ENCODE measurements at places on chromosomes 2 and 18. TPM values are rescaled to one million over a fixed set of nuclear protein-coding genes. Genes with fewer than 3 reads are reported as not detected.

DNA sequence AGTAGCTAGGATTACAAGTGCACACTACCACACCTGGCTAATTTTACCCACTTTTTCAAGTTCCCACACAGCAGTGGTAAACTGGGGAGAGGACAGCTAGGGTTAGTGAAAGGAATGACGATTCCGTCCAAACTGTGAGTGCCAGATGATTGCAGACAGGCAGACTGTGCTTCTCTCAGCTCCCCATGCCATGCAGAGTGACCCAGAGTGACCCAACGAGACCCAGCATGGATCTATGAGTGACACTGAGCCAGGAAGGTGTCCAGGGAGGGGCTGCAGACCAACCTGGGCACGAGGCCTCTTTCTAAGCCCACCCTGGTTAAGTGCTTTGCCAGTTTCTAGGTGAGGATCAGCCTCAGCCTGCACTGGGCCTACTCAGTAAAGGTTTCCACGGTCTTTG is 7.7 kb upstream of the KLF11 start:
- DNase-seq, result no peak

DNA sequence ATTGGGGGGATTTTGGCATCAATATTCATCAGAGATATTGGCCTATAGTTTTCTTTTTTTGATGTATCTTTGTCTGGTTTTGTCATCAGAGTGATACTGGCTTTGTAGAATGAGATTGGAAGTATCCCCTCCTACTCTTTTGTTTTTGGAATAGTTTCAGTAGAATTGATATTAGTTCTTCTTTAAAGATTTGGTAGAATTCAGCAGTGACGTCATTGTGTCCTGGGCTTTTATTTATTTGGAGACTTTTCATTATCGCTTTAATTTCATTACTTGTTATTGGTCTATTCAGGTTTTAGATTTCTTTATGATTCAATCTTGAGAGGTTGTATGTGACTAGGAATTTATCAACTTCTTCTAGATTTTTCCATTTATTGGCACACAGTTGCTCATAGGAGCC is 825.5 kb upstream of the NXPH2 start:
- no peak for DNase-seq

DNA sequence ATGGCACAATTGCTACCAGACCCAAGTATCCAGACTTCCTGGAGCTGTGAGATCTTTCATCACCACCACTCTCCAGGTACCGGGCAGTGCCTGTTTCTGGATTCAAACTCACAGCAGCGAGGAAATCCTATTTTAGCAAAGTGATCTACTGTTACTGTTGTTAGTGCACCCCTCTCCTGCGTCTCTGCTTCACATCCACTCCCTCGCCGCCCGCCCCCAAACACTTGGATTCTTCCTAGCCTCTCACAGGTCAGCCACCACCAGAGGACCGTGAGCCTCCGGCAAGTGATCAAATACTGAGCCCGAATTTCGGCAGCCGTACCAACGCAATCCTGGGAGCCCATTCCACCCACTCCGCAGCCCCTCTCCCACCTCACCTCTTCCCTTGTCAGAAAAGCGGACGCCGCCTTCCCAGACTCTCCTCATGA is 519 bp downstream of the METTL4 start:
- DNase-seq, result peak; percentile 32

DNA sequence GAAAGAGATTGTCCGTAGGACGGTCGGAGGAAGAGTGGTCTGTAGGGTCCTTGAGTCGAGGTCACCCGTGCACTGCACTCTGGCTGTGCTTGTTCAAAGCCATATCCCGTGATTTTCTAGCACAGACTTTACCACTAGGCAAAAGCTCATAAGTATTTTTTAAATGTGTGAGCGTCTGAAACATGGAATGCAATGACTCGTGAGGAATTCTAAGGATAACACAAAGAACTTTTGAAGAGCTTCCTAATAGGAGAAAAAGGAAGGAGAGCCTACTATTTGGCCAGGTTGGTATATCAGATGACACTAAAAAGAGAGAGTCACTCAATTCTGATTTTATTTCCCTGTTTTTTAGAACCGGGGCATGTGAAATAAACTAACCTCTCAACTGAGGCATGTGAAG is 68.3 kb downstream of the CD28 start:
- DNase-seq, result no peak

DNA sequence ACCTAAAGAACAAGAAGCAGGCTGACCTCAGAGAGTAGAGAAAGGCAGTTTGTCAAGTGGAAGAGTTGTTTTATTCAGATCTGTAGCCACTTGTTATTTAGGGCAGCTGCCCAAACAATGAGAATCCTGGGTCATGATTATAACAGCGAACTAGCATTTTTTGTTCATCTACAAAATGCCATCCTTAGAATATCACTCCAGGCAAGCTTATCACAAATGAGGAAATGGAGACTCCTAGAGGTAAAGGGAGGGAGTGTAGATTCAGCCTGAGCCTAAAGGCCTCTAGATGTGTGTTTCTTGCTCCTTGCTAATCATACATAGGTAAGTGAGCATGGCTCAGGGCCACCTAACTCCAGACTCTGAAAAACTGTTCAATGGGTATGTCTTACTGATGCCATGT is 126.1 kb downstream of the HNMT start:
- no peak for DNase-seq

GRCh38 chr18:72871091-72871490 is 3.3 kb upstream of the NETO1 start:
- no peak for DNase-seq

DNA sequence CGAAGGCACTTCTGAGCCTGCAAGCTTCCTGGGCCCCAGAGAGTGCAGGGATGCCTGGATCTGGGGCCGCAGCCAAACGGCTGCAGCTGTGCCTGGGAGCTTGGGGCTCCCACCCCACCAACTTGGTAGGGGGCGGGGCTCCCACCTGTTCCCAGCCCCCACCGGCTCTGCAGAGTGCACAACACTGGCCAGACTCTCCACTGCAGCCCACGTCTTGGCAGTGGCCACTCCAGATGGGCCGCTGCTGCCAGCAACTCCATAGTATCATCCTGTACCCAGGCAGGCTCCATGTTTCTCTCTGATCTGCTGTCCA is 9.9 kb downstream of the DYSF start:
- no peak for DNase-seq

GRCh38 chr2:149735237-149735958 is 147.8 kb upstream of the MMADHC start:
- no peak for DNase-seq

DNA sequence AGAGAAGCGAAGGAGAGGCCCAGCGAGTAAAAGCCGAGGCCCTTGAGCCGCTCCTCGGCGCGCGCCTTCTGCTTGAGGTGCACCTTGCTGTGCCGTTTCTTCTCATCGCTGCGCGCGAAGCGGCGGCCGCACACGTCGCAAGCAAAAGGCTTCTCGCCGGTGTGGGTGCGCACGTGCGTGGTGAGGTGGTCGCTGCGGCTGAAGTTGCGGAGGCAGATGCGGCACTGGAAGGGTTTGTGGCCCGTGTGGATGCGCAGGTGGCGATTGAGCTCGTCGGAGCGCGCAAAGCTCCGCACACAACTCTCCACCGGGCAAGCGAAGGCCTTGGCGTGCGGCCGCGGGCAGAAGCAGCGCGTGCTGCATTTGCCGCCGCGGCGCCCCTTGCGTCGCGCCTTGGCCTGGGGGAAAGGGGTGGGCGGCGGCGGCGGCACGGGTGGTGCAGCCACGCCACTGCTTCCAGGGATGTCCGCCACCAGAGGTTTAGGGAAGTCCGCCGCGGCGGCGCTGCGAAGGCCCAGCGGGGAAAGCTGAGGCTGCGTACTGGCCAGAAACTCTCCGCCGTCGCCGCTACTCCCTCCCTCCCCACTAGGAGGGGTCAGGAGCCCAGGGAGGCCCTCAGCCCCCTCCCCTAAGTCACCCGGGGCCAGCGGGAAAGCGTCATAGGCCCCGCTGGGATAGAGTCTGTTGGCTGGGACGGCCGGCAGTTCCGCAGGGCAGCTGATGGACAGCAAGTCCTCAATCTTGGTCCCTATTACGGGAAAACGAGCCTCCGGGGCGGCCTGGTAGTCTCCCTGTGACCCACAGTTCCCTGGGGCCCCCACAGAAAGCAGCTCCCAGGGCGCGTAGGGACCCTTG is 1.7 kb downstream of the EGR4 start:
- no peak for DNase-seq

GRCh38 chr2:66730441-66730840 is 295.5 kb downstream of the MEIS1 start:
- DNase-seq, result no peak

Gene COL3A1
- 1,396 TPM for polyA plus RNA-seq

Gene SPDYA
- polyA plus RNA-seq, result 0.22 TPM

Gene MEP1B
- polyA plus RNA-seq, result not detected

Gene MTLN
- 6.5 TPM for polyA plus RNA-seq

Gene EFEMP1
- polyA plus RNA-seq, result 376 TPM

Gene SERPINB11
- polyA plus RNA-seq, result not detected

Gene PSMA8
- polyA plus RNA-seq, result not detected
